Immature natural killer cell (primary cell): ENCODE measurements at places on chromosomes 5 and 9.

GRCh38 chr5:84257061-84257460 lies 127.6 kb downstream of the EDIL3 start:
- DNase-seq, result no peak

- no peak for DNase-seq
Observed at GRCh38 chr5:41832430-41832829, 37.8 kb downstream of the OXCT1 start.

GRCh38 chr5:128254789-128255188 lies 171.2 kb downstream of the SLC12A2 start:
- no peak for DNase-seq

- no peak for DNase-seq
Observed at GRCh38 chr5:96008987-96009647, 47.5 kb upstream of the ELL2 start.

GRCh38 chr5:63953217-63953616 lies 9.0 kb downstream of the HTR1A start:
- DNase-seq, result no peak

- no peak for DNase-seq
Observed at GRCh38 chr9:130220352-130220751, 45.2 kb upstream of the HMCN2 start.

- no peak for DNase-seq
Observed at GRCh38 chr5:156963125-156963524, at the start of gene TIMD4. TIMD4 (minus strand) TSS chr5:156963226; CDS start chr5:156963198, 28 bp downstream.
